ENCODE measurements at places on chromosomes 12 and 14. TPM values are rescaled to one million over a fixed set of nuclear protein-coding genes. Genes with fewer than 3 reads are reported as not detected.

Gene ADGRD1
- 3.1 TPM for total RNA-seq

Gene C12orf56
- total RNA-seq, result 0.40 TPM

Gene GPRC5D
- 0.13 TPM for total RNA-seq

Gene FGF6
- total RNA-seq, result not detected

Gene IAPP
- 0.10 TPM for total RNA-seq

Gene TDRD9
- 8.5 TPM for total RNA-seq

Gene CD4
- total RNA-seq, result 0.26 TPM

Gene TNS2
- 61.1 TPM for total RNA-seq

Gene MAP3K9
- 0.07 TPM for total RNA-seq

Measured in smooth muscle cell of the pulmonary artery (primary cell).